ENCODE measurements at places on chromosomes 11 and 22.

- no peak overlapping the region for H3K27ac ChIP-seq
- no peak for DNase-seq
- H3K4me3 ChIP-seq = no peak overlapping the region
- no peaks in the 10 kb centered on the region for H3K36me3 ChIP-seq
- H3K4me1 ChIP-seq = no peaks in the 10 kb centered on the region
These were observed 3.6 kb downstream of the BCO2 start for GRCh38 chr11:112178936-112179335.

DNA sequence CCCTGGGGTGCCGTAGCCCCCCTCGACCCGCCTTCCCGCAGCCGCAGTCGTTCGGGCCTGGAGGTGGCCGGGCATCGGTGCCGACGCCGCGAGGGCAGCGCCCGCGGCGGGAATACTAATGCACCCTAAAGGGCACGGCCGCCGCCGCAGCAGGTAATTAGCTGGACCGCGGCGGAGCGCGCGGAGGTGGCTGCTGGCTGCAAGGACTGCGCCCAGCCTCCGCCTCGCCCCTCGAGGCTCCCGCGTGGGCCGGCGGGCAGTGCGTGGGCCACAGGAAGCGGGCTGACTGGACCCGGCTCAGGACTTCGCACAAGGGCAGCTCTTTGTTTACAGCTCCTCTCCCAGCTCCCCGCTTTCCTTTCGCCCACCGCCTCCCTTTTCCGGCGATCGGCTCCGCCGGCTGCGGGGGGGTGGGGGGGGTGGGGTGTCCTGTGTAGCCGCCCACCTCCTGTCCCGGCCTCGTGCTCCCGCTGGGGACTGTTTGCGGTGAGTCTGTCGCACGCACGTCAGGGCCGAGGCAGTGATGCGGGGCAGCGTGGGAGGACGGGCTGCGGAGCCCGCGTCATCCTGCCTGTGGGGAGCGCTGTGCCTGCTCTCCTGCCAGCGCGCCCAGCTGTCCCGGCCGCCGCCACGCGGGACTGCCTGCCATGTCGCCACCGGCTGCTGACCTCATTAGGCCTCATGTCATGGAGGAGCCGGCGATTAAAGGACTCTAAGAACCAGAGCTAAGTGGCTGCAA, 53.2 kb downstream of the GRIK4 start:
- peaks cover 16% of the 10 kb centered on the region for H3K4me1 ChIP-seq
- peaks cover 19% of the 10 kb centered on the region for H3K27me3 ChIP-seq
- H3K4me3 ChIP-seq = peak overlapping the region; percentile 72
- peak overlapping the region; percentile 90 for H3K27ac ChIP-seq
- H3K36me3 ChIP-seq = no peaks in the 10 kb centered on the region

DNA sequence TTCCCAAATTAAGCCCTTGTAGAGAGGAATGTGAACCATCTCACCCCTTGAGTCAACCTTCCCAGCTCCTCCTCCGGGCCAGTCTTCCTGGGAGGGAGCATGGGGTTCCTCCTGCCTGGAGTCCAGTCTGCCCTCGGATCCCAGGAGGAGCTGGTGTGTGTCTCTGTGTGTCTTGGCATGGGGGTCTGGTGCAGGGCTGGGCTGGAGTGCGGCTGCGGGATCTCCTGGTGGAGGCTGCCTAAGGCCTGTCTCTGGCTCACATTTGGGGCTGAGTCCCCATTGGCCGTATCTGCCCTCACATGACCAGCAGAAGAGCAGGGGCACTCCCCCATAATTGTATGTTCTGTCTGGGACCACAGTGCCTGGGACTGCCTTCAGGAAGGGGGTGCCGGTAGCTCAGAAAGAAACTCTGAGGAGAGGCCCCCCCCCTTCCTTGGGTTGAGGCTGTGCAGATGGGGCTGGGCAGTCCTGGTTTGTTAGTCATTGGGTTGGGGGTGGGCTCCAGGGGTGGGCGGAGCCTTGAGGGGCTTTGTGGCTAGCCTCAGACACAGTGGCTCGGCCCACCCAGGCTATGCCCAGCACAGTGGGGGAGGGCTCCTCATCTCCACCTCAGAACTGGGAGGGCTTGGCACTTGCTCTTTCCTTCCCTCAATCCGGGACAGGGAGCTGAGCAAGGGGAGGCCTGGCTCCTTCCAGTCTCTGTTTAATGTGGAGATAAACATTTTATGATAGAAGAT, 2.9 kb downstream of the C1QTNF5 start:
- peak; percentile 90 for DNase-seq
- H3K27me3 ChIP-seq = peaks cover 40% of the 10 kb centered on the region
- peaks cover 16% of the 10 kb centered on the region for H3K4me1 ChIP-seq
- H3K36me3 ChIP-seq = peaks cover 8% of the 10 kb centered on the region
- peak overlapping the region; percentile 65 for H3K27ac ChIP-seq

DNA sequence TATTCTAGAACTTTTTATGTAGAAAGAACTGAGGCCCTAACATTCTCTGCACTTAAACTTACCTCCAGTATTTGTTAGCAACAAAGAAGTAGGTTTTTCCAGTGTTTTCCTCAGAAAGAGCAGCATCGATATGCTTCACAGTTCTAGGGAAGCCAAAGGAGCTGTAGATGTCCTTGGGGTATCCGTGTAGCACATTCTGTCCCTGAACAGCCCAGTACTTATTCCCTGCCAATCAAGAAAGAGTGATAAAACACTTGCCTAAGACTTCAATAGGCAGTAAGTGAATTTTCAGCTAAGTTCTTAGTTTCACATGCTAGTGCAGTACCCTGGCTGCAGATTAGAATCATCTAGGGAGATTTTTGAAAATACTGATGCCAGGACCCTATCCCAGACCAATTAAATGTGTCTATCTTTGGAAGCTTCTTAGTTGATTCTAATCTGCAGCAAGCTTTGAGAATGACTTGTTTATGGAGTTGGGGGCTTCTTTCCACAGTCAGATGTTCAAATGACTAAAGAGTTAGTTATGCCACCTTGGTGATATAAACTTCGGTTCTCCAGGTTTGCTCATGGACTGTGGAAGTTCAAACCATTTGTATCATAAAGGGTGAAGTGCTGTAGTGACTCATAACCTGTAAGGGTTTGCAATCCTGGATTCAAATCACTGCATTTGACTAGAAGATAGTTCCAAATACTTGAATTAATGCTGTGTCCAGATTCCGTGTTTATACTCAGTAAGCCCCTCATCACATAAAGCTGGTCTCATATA, 6.5 kb downstream of the MMP1 start:
- no peak overlapping the region for H3K4me3 ChIP-seq
- H3K27me3 ChIP-seq = no peaks in the 10 kb centered on the region
- no peak overlapping the region for H3K27ac ChIP-seq

DNA sequence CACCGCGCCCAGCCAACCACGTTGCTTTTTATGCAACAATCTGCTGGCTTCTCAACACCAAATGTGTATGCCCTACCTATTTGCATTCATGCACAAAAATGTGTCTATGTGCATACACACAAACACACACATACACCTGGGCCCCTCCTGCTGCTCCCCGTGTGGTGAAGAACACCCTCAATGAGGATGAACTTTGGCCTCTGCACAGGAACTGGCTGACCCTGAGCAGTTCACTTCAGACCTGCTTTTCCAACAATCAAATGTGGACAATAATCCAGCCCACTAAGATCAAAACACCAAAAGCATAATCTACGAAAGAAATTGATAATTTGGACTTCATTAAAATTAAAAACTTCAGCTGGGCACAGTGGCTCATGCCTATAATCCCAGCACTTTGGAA, 25.3 kb upstream of the SLC35C1 start:
- H3K36me3 ChIP-seq = no peaks in the 10 kb centered on the region
- H3K4me3 ChIP-seq = no peak overlapping the region
- H3K4me1 ChIP-seq = no peaks in the 10 kb centered on the region

DNA sequence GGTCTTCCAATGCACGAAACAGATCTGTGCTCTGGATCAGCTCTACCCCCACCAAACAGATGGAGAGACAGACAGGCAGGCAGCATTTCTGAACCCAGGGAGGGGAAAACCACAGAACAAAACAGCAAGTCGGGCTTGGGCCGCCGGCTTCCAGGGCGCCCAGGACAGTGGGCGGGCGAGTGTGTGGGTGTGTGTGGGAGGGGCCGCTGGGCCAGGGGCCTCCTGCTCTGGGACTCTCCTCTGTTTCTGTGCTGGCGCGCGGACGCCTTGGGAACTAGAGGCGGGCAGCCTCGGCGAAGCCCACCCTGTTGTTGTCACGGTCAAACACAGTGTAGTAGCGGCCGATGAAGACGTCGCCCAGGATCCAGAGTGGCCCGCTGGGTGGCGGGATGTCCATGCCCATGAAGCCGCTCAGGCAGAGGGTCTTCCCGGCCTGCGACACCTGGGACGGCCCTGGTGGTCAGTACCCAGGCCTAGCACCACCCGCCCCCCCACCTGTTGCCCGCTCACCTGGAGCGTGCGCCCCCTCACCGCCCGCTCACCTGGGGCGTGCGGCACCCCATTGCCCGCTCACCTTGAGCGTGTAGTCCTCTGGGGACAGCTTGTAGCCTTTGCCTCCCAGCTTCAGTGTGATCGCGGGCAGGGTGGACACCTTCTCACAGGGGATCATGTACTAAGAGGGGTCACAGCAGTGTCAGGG, 3.0 kb upstream of the IFITM10 start:
- no peak overlapping the region for H3K27ac ChIP-seq
- H3K4me1 ChIP-seq = no peaks in the 10 kb centered on the region
- no peaks in the 10 kb centered on the region for H3K36me3 ChIP-seq
- H3K27me3 ChIP-seq = peaks cover 24% of the 10 kb centered on the region

GRCh38 chr22:26894766-26895485, 237.5 kb downstream of the MIAT start:
- H3K36me3 ChIP-seq = no peaks in the 10 kb centered on the region
- no peak for DNase-seq
- no peak overlapping the region for H3K4me3 ChIP-seq
- H3K4me1 ChIP-seq = peaks cover 14% of the 10 kb centered on the region
- H3K27me3 ChIP-seq = no peaks in the 10 kb centered on the region
- H3K27ac ChIP-seq = peak overlapping the region; percentile 21

GRCh38 chr22:26972286-26972685, 314.9 kb downstream of the MIAT start:
- H3K4me1 ChIP-seq = peaks cover 11% of the 10 kb centered on the region
- no peak overlapping the region for H3K4me3 ChIP-seq
- H3K36me3 ChIP-seq = no peaks in the 10 kb centered on the region

GRCh38 chr22:26406118-26406517, 22.9 kb upstream of the ASPHD2 start:
- peaks cover 10% of the 10 kb centered on the region for H3K4me1 ChIP-seq
- DNase-seq = no peak
- no peak overlapping the region for H3K27ac ChIP-seq

DNA sequence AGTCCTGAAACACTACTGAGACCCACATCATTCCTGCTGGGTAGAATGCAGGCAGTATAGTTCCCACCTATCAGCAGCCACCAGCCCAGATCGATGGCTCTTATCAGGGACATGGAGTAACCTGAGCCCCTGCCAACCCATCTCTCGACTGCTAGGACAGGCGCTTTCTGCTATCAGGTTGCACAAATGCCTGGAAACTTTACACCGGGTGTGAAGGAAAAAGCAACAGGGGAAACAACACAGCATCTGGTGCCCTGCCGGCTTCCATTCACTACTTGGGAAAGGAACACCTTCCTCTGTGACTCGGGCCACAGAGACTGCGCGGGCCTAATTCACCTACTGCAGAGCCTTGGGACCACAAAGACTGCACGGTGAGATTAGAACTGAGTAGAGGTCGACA, 18.5 kb downstream of the RBFOX2 start:
- peak; percentile 75 for DNase-seq
- no peaks in the 10 kb centered on the region for H3K36me3 ChIP-seq
- no peaks in the 10 kb centered on the region for H3K27me3 ChIP-seq
- H3K4me1 ChIP-seq = peaks cover 11% of the 10 kb centered on the region
- H3K4me3 ChIP-seq = no peak overlapping the region

- H3K4me3 ChIP-seq = no peak overlapping the region
- no peaks in the 10 kb centered on the region for H3K36me3 ChIP-seq
- H3K4me1 ChIP-seq = peaks cover 4% of the 10 kb centered on the region
- DNase-seq = no peak
These were observed 107.0 kb downstream of the FAR1 start for GRCh38 chr11:13775471-13775870.

- H3K27ac ChIP-seq = no peak overlapping the region
- peaks cover 13% of the 10 kb centered on the region for H3K27me3 ChIP-seq
- no peaks in the 10 kb centered on the region for H3K36me3 ChIP-seq
These were observed 53.5 kb upstream of the SLC35C1 start for GRCh38 chr11:45751430-45751829.

DNA sequence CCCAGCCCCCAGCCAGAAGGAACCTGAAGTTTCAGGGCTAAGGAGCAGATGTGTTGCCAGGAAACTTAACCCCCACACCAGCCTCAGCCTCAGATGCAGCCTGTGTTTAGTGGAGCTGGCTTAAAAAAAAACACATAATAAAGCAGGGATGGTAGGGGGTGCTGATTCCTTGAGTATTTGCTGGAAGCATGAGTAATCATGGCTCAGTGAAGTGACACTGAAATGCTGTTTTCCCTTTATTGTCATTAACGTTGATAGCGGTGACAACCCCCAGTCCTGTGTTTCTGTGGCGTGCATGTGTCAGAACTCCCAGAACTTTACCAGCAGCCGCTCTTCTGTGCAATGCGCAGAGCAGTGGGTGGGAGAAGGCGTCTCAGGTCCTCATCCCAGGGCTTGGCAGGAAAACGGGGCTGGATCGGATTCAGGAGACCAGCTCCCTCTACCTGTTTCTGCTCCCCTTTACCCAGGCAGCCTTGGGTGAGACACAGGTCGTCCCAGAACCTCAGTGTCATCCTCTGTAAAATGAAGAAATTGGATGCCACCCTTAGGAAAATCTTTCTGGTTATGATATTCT, 1282.1 kb downstream of the TBC1D22A start:
- no peak for DNase-seq
- H3K36me3 ChIP-seq = no peaks in the 10 kb centered on the region
- no peaks in the 10 kb centered on the region for H3K27me3 ChIP-seq
- no peaks in the 10 kb centered on the region for H3K4me1 ChIP-seq
- no peak overlapping the region for H3K4me3 ChIP-seq

- no peak for DNase-seq
- no peak overlapping the region for H3K27ac ChIP-seq
- no peaks in the 10 kb centered on the region for H3K27me3 ChIP-seq
- H3K4me3 ChIP-seq = no peak overlapping the region
These were observed 177.3 kb upstream of the C11orf58 start for GRCh38 chr11:16561150-16561549.

DNA sequence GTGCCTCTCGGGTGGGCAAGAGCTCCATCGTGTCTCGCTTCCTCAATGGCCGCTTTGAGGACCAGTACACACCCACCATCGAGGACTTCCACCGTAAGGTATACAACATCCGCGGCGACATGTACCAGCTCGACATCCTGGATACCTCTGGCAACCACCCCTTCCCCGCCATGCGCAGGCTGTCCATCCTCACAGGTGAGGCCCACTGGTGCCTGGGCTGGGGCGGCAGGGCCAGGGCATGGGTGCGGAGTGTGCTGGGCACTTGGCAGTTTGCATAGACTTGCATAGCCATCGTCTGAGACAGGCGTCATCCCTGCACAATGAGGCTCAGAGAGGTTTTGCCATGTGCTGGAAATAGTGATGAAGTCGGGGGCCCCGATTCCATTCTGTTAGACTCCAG, 6.3 kb downstream of the RASD2 start:
- H3K4me1 ChIP-seq = no peaks in the 10 kb centered on the region
- no peaks in the 10 kb centered on the region for H3K36me3 ChIP-seq
- H3K27ac ChIP-seq = no peak overlapping the region
- DNase-seq = no peak
- no peak overlapping the region for H3K4me3 ChIP-seq

GRCh38 chr11:11243590-11244469, 109.2 kb downstream of the CSNK2A3 start:
- no peaks in the 10 kb centered on the region for H3K4me1 ChIP-seq
- H3K27me3 ChIP-seq = no peaks in the 10 kb centered on the region
- H3K36me3 ChIP-seq = no peaks in the 10 kb centered on the region
- H3K27ac ChIP-seq = peak overlapping the region; percentile 94

GRCh38 chr11:62025487-62026105, 58.2 kb upstream of the FTH1 start:
- H3K4me1 ChIP-seq = no peaks in the 10 kb centered on the region
- no peak overlapping the region for H3K4me3 ChIP-seq

GRCh38 chr22:44992166-44992565, 17.6 kb downstream of the PHF21B start:
- no peak overlapping the region for H3K27ac ChIP-seq
- peaks cover 40% of the 10 kb centered on the region for H3K36me3 ChIP-seq
- H3K27me3 ChIP-seq = no peaks in the 10 kb centered on the region
- H3K4me1 ChIP-seq = peaks cover 16% of the 10 kb centered on the region

All from endodermal cell (in vitro differentiated cells).